Inflammatory macrophage treated with lipopolysaccharide for 1 hour (primary cell): ENCODE measurements at places on chromosomes 13 and 19.

GRCh38 chr13:41361491-41361890 is 50.4 kb downstream of the NAA16 start:
- DNase-seq, result no peak

- no peak for DNase-seq
These were observed 4.7 kb downstream of the PCID2 start for GRCh38 chr13:113203507-113204377.

GRCh38 chr13:35393886-35394285 is 82.6 kb downstream of the MAB21L1 start:
- DNase-seq, result no peak

GRCh38 chr13:33174491-33174890 is 111.1 kb downstream of the STARD13 start:
- DNase-seq, result no peak

GRCh38 chr19:31519256-31519655 is 170.0 kb upstream of the TSHZ3 start:
- DNase-seq, result no peak

DNA sequence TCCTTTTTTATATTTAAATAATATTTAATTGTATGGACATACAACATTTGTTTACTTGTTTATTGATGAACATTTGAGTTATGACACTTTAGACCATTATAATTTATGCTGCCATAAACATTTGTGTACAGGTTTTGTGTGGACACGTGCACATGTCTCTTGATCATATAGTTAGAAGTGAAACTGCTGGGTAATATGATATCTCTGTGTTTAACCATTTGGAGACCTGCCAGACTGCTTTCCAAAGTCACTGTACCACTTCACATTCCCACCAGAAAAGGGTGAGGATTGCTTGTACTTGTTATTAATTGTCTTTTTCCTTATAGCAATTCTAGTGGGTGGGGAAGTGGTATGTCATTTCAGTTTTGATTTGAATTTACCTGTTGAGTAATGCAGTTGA is 145.6 kb upstream of the KLHL1 start:
- DNase-seq, result no peak

- peak; percentile 94 for DNase-seq
These were observed 168.8 kb downstream of the COL4A1 start for GRCh38 chr13:110138010-110138699.

GRCh38 chr13:103663996-103664395 is 597.8 kb upstream of the SLC10A2 start:
- DNase-seq, result no peak

DNA sequence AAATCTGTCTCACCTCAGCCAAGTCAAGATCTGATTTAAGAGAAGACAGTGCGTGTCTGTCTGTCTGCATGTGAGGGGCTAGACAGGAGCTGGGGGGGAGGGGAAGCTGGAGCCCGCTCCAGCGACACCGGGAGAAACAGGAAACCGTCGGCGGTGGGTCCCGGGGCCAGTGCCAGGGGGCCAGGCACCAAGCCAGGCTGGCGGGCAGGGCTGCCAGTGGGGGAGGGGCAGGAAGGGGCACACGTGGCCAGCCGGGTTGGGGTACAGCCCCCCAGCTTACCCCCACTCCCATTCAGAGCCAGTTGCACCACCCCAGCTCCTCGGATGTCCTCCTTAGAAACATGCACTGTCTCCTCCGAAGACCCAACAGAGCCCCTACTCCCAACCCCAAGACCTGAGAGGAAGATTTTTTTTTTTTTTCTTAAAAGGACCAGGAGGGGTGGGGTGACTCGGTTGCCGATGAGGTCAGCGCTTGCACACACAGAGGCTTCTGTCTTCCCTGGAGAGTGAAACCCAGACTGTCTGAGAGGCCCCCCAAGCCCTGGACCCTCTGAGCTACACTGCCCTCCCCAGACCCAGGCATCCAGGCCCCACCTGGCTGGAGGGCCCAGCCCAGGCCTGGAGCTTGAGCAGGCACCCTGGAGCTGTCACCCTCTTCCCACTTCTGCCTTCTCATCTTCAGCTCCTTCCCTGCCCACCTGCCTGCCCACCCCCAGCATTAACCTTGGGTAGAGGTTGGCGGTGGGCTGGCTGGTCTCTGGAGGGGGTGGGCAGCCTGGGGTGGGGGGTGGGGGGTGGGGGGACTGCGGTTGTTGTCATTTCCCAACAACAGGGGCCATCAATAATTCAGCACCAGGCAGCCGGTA is 4.0 kb downstream of the ERF start:
- DNase-seq, result no peak

GRCh38 chr13:113802090-113802531 is 43.1 kb downstream of the TMEM255B start:
- DNase-seq, result peak; percentile 12

DNA sequence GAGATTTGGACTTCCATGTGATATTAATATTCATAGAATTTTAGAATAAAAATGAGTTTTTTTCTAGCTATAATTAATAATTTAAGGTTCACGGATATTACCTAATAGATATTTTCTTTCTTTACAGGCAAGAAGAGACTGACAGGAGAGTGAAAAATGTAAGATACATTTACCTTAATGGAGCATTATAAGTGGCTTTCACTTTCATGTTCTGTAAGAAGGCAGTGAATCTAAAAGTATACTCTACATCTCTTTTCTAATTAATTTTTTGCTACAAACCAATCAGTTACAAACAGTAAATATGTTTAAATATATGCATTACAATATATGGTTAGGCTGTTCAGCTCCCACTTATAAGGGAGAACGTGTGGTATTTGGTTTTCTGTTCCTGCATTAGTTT is 159.1 kb downstream of the LMO7 start:
- no peak for DNase-seq

DNA sequence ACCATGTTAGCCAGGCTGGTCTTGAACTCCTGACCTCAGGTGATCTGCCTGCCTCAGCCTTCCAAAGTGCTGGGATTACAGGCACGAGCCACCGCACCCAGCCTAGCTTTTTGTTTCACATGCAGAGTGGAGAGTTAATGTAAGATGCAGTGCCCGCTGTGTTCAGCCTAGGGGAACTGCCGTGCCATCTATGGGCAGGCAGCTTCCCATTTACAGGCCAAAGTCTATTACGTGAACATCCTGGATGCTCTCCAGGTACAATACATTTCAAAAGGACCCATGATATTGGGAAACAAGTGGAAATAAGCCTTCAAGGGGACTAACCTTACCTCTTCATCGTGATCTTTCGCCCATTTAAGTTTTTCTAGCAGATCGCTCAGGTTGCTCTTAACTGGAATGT is 10.1 kb downstream of the POGLUT2 start:
- no peak for DNase-seq
